ENCODE measurements at places on chromosomes 3 and 15. TPM values are rescaled to one million over a fixed set of nuclear protein-coding genes. Genes with fewer than 3 reads are reported as not detected.

DNA sequence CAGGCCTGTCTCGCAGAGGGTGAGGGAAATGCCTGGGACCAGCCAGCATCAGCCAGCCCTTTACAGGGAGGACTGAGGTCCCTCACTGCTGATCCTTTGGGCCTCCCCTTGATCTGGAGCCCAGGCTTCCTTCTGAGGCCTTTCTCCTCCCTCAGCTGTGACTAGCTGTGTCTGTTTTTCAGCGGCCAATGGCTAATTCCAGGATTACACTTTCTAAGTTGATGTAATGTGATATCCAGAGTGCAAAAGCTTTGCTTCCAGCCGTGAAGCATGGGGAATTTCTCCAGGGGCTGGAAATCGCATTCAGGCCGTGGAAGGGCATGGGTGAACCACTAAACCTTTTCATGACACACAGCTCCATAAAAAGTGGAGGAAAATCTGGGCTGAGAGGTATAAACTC lies 157.6 kb downstream of the SHQ1 start:
- H3K4me1 ChIP-seq: no peaks in the 10 kb centered on the region
- DNase-seq: no peak
- no peaks in the 10 kb centered on the region for H3K36me3 ChIP-seq
- H3K27ac ChIP-seq: no peak overlapping the region

DNA sequence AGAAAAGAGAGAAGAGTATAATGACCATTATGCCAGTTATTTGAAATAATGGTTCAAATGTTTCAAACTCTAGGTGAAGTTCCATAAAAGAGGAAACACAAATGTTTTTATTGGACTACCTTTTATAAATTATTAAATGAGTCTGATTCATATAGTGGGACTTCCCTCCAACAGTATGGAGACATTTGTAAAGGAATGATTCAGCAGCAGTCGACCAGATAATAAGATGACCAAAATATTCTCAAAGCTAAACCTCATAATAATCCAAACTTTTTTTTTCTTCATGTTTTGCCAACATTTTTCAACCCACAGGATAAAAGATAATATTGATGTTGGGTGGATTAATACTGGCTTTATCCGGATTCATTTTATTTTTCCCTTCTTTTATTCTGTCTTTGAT lies 18.8 kb downstream of the TIPARP start:
- no peaks in the 10 kb centered on the region for H3K27me3 ChIP-seq
- no peaks in the 10 kb centered on the region for H3K4me1 ChIP-seq
- no peak overlapping the region for H3K4me3 ChIP-seq
- no peak for DNase-seq
- no peak overlapping the region for H3K27ac ChIP-seq

DNA sequence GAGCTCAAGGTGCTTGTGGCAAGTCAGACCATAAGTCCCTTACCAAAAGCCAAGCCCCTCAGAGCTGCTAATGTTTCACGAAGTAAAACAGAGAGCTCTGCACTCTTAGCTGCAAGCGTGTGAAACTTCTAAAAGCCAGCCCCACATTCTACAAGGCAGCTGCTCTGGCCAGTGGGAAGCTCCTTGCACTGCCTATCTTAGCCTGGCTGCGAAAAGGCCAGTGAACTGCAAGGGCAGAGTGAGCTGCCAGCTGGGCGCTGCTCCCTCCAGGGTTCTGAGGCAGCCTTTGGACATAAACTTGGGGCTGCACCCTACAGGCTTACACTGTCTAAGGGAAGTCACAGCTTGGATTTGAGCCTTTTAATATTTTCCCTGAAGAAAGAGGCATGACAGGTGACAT lies 2.2 kb upstream of the MUSTN1 start:
- peaks cover 12% of the 10 kb centered on the region for H3K36me3 ChIP-seq
- no peak for DNase-seq
- H3K4me1 ChIP-seq: no peaks in the 10 kb centered on the region
- H3K27me3 ChIP-seq: no peaks in the 10 kb centered on the region

DNA sequence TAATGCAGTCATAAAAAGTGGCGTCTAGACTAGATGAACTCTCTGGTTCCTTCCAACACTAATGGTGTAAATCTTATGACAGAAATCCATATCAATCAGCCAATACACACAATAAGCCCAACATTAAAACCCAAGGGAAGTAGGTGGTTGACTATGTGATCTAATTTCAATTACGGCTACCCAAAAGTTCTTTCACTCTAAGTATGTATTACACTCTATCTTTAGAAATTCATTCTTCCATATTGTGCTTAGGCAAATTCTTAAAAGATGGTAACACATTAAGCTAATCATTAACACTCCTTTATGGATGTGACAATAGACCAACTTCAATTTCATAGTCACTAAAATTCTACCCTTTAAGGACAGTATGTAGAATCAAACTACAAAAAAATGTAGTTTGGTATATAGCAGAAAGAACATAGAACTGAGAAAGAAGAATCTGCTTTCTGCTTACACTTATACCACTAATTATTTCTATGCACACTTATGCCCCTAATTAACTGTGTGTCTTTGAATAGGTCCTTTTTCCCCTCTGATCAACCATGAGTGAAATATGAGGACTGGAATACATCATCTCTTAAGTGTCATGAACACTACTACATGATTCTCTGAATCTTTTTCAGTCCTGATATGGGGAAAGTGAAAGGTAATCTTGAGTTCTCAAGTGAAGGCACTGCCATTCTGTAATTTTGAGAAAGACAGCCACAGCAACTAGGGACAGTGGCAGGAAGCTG lies 557.6 kb downstream of the IGSF11 start:
- peaks cover 2% of the 10 kb centered on the region for H3K4me1 ChIP-seq
- H3K27me3 ChIP-seq: no peaks in the 10 kb centered on the region
- H3K27ac ChIP-seq: no peak overlapping the region
- H3K4me3 ChIP-seq: no peak overlapping the region
- DNase-seq: no peak

DNA sequence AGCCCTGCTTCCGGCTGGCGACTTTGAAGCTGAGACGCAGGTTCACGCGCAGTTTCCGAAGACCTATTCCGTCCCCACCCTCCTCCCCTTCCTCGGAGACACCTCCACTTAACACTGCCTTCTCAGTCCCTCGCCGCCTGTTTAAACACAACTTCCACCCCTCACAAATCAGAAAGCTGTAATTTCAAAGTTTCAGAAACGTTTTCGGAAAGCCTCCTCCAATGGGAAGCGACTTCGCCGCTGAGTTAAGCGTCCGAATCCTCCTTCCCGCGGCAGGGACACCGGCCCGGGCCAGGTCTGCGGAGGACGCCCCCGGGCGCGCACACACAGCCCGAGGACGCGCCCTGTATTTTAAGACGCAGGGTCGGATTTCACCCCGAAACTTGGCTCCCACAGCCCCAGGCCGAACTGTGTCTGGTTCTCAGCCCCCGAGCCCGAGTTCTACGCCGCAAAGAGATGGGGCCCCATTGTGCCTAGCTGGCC lies 559 bp upstream of the LRRN1 start:
- DNase-seq: peak; percentile 69
- H3K4me3 ChIP-seq: peak overlapping the region; percentile 95
- peaks cover 27% of the 10 kb centered on the region for H3K36me3 ChIP-seq
- peaks cover 4% of the 10 kb centered on the region for H3K4me1 ChIP-seq
- H3K27me3 ChIP-seq: no peaks in the 10 kb centered on the region

DNA sequence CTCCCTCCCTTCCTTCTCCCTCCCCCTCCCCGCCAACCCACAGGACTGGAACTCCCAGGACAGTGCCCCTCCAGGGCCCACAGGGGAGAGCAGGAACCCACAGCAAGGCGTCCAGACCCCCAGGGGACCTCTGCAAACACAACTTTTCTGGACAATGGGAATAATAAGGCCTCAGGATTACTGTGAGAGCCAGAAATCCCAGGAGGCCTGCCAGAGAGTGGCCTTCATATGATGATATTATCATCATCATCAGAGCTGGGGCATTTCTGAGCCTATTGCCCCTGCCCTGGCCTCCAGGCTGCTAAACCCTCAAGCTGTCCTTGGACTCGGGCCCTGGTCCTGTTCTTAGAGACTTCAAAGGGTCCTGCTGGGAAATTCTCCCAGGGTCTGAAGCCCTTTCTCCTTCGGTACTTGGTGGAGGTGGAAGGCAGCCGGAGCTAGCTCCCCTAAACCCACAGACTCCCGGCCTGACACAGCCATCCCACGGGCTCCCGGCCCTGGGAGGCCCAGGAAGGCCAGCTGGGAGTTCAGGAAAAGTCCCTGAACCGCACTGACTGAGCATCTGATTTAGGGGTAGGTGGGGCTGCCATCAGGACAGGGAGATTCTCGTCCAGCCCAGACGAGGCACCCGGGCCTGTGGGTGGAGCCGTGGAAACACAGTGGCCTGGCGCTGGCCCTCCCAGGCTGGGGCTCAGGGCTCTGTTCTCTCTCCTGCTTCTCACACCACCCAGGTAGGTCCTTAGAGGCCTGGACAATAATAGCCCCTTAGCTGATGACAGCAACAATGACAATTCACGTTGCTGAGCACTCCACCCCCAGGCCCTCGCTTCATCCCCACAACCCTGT lies 4.9 kb downstream of the CALML4 start:
- H3K36me3 ChIP-seq: no peaks in the 10 kb centered on the region
- H3K4me3 ChIP-seq: no peak overlapping the region
- H3K27me3 ChIP-seq: no peaks in the 10 kb centered on the region
- DNase-seq: no peak
- H3K4me1 ChIP-seq: no peaks in the 10 kb centered on the region

DNA sequence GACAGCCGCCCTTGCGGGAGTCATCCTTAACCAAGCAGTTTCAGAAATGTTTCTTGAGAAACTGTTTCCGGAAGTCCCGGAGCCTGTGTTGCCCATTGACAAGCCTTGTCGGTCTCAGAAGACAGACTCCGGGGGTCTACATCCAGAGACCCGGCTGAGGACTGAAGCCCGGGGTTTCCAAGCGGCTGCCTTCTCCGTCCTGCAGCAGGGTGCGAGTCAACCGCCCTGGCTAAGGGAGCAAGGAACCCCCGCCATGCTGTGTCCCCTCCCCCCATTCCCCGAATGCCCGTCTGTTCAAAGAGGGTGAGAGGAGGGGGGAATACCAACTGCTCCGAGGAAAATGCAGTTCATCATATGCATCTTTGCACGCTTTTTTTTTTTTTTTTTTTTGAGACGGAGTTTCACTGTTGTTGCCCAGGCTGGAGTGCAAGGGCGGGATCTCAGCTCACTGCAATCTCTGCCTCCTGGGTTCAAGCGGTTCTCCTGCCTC lies 61.6 kb downstream of the ATP1B3 start:
- DNase-seq: no peak
- no peaks in the 10 kb centered on the region for H3K27me3 ChIP-seq
- H3K4me3 ChIP-seq: no peak overlapping the region

DNA sequence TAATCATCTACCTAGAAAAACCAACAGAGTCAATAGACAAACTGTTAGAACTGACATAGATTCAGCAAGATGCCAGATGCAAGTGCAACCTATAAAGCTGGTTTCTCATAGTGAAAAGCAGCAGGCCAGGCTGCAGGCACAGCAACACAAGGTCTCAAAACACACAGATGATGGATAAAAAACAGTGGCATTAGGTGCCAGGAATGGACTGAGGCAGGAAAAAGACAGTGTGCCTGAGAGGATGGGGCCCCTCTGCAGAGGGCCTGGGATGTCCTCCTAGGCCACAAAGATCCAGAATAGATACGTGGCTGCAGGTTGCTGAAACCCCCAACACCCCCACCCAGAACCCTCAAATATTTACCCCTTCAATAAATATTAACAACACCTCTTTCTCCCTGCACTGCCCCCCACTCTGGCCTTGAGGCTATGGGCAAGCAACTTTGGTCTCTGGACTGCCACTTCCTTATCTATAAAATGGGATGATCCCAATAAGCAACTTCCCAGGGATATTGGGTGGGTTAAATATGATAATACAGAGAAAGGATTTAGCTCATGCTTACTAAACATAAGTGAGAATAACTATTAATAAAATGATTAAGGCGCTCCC lies 35.2 kb upstream of the FGD5 start:
- DNase-seq: no peak
- no peak overlapping the region for H3K4me3 ChIP-seq
- no peaks in the 10 kb centered on the region for H3K27me3 ChIP-seq
- no peak overlapping the region for H3K27ac ChIP-seq
- no peaks in the 10 kb centered on the region for H3K36me3 ChIP-seq

GRCh38 chr15:99076555-99077308 lies 28.1 kb upstream of the SYNM start:
- peak overlapping the region; percentile 57 for H3K4me3 ChIP-seq
- DNase-seq: peak; percentile 70
- H3K27ac ChIP-seq: no peak overlapping the region
- no peaks in the 10 kb centered on the region for H3K36me3 ChIP-seq

ACTRT3 gene
- total RNA-seq: 6.1 TPM

Measured in H9 (cell line).